ENCODE measurements at places on chromosomes 7 and 10. TPM values are rescaled to one million over a fixed set of nuclear protein-coding genes. Genes with fewer than 3 reads are reported as not detected.

MTERF1 gene
- total RNA-seq, result 15.1 TPM

SPDYE9 gene
- total RNA-seq, result not detected

PSD gene
- 0.72 TPM for total RNA-seq

TAC1 gene
- not detected for total RNA-seq

FOXI2 gene
- total RNA-seq, result not detected

PARP12 gene
- 25.0 TPM for total RNA-seq

GPR85 gene
- not detected for total RNA-seq

PCLO gene
- total RNA-seq, result 0.91 TPM

PPP1R17 gene
- not detected for total RNA-seq

SPDYE8 gene
- not detected for total RNA-seq

CYP3A4 gene
- total RNA-seq, result not detected

MYL7 gene
- not detected for total RNA-seq

ZNF37A gene
- 6.8 TPM for total RNA-seq

PDZD8 gene
- 27.8 TPM for total RNA-seq

USP54 gene
- 15.1 TPM for total RNA-seq

BAMBI gene
- total RNA-seq, result 18.9 TPM

SLC26A5 gene
- total RNA-seq, result not detected

PAOX gene
- total RNA-seq, result 2.4 TPM

SH2D4B gene
- not detected for total RNA-seq

ZNF438 gene
- 2.0 TPM for total RNA-seq

CHST15 gene
- 9.0 TPM for total RNA-seq

SLC18A2 gene
- total RNA-seq, result 0.05 TPM

CH25H gene
- not detected for total RNA-seq

CDK1 gene
- 88.6 TPM for total RNA-seq

SORCS3 gene
- not detected for total RNA-seq

NME8 gene
- not detected for total RNA-seq

STEAP1B gene
- total RNA-seq, result 0.30 TPM

NPFFR1 gene
- total RNA-seq, result 0.01 TPM

SH2B2 gene
- total RNA-seq, result 2.7 TPM

COL28A1 gene
- total RNA-seq, result 0.91 TPM

TMEM229A gene
- not detected for total RNA-seq

TMEM120A gene
- 42.6 TPM for total RNA-seq

SLC18A3 gene
- not detected for total RNA-seq

TMUB1 gene
- 34.7 TPM for total RNA-seq

PDZD7 gene
- 0.71 TPM for total RNA-seq

ABCB1 gene
- total RNA-seq, result 0.09 TPM

CLEC5A gene
- total RNA-seq, result not detected

CFAP70 gene
- 0.19 TPM for total RNA-seq

ACTL6B gene
- total RNA-seq, result not detected

PPP1R3C gene
- 16.8 TPM for total RNA-seq

NPC1L1 gene
- 0.06 TPM for total RNA-seq

TWIST1 gene
- 4.6 TPM for total RNA-seq

FAM3C gene
- total RNA-seq, result 34.1 TPM

GRM3 gene
- not detected for total RNA-seq

MUC12 gene
- 15.5 TPM for total RNA-seq
